ENCODE measurements at places on chromosomes 2 and 18.

- no peak for DNase-seq
These were observed 2.4 kb downstream of the FARP2 start for GRCh38 chr2:241358470-241358869.

DNA sequence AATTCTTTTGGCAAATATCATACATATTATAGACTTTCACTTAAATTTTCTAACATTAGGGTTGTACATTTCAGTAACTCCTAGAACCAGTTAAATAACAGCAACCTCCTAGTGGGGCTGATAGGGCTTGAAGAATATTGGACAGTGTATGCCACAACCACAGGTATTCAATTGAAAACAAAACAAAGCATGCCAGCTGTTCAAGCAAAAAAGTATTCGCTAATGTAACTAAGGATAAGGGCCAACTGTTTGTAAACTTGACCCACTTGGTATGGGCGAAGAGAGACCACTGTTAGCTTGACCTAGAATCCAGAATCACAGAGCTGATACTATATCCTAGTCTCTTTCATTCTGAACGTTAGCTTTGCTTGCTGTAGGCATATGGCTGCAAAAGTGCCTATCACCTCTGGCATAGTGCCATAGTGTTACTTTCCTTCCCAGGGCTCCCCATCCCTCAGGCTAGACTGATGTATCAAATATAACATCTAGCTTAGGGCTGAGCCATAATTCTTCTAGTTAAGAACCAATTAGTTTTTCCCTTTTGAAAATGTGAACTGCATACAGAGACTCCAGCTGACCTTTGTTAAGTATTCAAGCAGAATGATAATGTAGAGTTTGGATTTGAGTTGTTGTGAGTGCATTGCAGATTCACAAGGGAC, 458.8 kb upstream of the NRXN1 start:
- no peak for DNase-seq

DNA sequence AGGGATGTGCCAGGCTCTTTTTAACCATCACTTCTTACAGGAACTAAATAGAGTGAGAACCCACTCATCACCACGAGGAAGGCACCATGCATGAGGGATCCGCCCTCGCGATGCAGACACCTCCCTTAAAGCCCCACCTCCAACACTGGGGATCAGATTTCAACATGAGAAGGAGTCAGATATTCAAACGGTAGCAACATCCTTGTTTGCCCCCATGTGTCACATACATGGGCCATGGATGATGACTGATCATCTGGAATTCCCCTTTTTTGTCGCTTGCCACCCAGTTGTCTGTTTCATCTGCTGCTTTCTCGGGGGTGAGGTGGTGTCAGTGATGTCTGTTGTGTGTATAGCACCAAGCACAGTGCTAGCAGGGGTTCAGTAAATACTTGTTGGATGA, 57.9 kb downstream of the NCK2 start:
- no peak for DNase-seq

DNA sequence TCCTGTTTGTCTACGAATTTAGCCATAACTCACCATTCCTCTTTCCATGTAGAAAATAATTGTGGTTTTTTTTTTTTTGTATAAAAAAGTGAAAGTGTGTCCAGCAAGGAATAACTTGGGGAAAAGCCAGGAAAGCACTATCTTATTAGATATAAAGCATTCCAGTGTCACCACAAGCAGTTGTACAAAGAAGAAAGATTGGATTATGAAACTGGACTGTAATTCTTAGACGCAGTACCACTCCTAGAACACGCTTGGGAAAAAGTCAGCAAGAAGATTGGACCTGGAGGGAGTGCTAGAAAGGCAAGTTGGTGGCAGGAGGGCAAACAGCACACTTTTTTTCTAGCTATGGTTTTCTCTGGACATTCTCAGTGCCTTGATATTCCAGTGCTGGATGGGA, 186.7 kb downstream of the PARD3B start:
- no peak for DNase-seq

- DNase-seq: no peak
These were observed 355.9 kb upstream of the KLHL29 start for GRCh38 chr2:23029111-23029510.

DNA sequence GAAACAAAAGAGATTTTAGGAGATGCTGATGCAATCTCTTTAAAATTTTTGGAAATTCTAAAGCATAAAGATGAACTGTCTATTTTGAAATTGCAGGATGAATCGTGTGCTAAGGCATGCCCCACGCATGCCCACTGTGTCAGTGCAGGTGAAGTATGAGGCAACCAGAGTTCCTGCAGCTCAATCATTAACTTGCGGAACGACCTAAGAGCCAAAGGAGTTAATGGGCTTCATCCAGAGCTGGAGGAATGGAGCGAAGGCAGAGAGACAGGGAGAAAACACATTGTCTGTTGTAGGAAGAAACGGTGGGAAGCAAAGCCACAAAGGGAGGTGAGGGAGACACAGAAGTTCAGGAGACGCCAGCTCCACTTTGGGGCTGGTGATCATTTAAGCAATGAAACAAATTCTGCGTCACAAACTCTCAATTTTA, 265.2 kb downstream of the CCDC85A start:
- peak; percentile 30 for DNase-seq

- peak; percentile 99 for DNase-seq
These were observed 555 bp downstream of the TMEM18 start for GRCh38 chr2:676647-677055.

Data from head of caudate nucleus (tissue), 42 donors.